ENCODE measurements at places on chromosomes 11 and 22.

GRCh38 chr11:95891423-95892170 is 32.3 kb downstream of the MTMR2 start:
- no peak for DNase-seq

GRCh38 chr11:122170815-122171475 is 54.9 kb upstream of the BLID start:
- DNase-seq = no peak

DNA sequence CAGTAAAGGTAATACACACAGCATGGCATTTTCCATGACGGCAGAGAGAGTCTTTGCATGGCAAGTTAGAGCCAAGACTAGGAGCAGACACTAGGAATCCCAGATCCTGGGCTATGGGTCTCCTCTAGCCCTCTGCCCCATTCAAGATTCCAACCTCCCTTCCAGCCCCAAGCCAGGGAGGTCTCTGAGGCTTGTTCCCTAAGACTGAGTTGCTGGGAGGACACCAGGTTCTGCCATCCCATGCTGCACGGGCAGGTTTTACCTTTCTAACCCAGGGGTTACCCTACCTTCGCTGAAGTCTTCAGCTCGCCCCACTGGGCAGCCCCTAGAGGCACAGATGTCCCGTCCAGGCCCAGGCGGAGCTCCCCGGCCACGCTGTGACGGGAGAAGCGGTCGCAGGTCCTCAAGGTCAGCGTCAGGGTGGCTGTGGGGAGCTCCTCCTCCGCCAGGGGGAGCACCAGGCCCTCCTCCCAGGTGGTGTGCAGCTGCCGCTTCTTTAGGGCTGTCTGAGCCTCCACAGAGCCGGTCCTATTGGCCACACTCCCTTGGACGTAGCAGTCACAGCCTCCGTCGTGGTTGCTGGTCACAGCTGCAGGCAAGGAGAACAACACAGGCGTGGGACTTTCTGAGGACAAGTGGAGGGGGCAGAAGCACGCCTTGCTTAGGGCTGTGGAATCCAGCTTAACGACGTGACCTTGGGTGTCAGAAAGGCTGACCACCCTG is 33.8 kb downstream of the SYT13 start:
- DNase-seq = peak; percentile 60

GRCh38 chr11:124190298-124191139 is 7.4 kb downstream of the OR10D3 start:
- no peak for DNase-seq

- DNase-seq = no peak
Observed at GRCh38 chr11:67705264-67705663, 30.8 kb upstream of the ALDH3B2 start.

- no peak for DNase-seq
Observed at GRCh38 chr11:102312667-102313066, 4.6 kb upstream of the BIRC3 start.

DNA sequence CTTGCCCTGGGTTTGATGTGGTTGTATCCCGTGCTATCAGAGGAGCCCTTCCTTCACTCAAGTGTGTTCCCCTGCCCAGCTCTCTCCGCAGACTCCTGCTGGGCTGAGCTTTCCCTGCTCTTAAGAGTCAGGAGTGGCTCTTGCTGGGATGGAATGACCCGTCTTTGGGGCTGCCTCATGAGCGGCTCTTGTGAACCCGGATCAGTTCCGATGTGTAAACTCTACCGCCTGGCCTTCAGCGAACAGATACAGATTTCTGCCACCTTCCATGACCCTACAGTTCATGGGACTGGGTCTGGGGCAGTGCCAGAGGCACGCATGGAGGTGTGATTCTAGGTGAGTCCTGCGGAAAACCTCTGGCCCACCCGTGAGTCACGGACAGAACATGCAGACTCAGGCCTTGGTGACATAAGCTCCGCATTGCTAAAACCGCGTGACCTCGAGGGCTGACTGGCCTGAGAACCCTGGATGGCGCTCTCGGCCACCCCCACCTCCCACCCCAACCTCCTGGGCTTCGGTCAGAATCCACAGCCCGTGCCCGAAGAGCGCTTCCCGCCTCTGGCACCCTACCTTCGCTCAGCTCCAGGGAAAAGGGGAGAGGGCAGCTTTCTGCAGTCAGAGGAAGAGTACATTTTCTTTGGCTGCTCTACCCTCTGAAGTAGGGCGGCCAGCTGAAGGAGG is 1.3 kb upstream of the ZBTB16 start:
- no peak for DNase-seq

- DNase-seq = no peak
Observed at GRCh38 chr22:28229566-28230485, 310.8 kb upstream of the PITPNB start.

GRCh38 chr11:66691311-66691980 is 13.8 kb upstream of the RBM4B start:
- DNase-seq = no peak

GRCh38 chr22:34931026-34931425 is 134.9 kb upstream of the ISX start:
- DNase-seq = no peak

DNA sequence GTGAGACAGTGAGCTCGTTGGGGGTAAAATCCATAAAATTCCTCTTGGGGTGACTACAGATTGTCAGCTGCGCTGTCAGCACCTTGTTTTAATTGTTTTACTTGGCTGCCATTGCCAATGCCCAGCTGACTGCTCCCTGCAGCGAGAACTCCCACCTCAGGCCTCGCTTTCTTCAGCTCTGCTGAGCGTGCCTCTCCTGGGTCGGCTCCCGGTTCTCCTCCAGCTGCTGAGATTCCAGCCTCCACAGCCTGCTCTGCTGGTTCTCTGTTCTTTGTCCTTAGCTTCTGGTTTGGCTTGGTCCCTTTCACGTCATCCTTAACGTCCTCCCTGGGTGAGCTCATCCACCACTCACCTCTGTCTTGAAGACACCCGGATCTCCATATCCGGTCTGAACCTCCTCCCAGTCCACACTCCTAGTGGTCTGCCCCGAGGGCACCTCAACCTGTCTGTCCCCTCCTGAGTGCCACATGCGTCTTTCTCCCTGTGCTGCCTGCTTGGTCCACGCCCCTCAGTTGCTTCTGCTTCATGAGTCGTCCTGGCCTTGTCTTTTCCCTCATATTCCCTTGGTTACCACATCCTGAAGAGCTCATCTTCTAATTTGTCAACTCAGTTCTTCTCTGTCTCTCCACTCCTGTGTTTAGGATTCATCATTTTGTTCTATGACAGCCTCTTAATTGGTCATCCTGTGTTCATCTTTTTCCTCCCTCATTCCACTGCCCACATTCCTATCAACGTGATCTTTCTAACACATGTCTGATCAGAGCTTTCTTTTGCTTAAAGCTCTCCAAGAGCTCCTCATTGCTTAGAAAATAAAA is 35.6 kb downstream of the BMAL1 start:
- DNase-seq = no peak
